Globus pallidus (tissue), 1 donor: ENCODE measurements at places on chromosomes 12 and 14.

DNA sequence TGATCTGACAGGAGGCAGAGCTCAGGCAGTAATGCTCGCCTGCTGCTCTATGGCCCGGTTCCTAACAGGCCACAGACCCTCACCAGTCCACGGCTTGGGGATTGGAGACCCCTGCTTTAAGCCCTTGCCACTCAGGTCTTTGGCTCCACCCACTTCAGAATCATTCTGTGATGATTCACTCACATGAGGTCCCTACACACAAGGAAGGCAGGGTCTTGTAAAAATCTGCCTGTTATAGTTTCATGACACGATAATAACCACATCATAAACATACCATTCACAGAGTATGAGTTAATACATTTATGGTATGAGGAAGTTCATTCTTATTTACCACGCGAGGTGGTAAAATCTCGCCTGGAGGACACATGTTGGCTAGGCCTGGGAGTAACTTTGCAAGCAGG is 29.0 kb upstream of the MAX start:
- DNase-seq: no peak

DNA sequence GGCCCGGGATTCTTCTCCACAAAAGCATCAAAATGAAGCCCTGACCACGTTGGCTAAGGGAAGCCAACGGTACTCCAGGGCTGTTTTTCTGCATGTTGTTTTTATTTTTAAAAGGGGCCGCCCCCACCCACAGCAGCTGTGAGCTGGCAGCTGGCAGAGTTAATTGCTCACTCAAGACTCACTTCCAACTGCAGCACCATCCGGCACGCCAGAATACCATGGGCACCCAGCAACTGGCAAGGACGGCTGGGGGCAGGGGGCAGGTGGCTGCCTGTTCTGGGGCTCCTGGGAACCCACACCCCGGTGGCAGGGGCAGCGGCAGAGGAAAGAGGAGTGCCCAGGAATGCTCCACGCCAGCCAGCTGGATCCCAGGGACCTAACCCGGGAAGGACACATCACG is 44.3 kb downstream of the NCOR2 start:
- peak; percentile 61 for DNase-seq

DNA sequence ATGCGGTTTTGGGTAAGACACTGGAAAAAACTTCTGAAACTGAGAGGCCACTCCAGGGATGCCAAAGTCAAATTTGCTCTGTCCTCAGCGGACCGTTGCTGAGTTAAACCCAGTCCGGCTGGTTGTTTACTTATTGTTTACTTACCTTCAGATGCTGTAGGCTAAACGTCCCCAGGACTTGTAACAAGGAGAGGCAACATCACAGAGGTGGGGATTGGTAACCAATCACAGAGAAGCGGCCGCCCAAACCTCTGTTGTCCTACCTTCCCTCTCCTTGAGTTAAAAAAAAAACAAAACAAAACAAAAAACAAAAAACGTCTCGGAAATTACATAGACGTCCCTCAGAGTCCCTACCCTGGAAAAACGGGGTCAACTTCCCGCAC is 380 bp downstream of the ANO2 start:
- no peak for DNase-seq

DNA sequence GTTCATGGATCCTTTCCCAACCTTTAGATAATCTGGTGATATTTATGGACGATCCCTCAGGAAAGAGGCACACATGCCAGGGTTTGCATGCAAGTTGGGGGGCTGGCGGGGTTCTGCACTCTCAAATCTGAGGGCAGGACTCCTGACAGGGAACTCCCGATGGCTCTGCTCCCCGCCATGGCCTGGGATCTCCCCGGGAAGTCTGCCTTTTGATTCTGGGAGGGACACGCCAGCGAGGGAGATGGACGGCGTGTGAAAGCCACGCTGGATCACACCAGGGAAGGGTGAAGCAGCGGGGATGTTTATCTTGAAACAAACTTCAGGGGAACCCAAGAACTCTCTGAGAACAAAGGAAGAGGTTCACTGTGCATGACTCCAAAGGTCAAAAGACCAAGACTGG is 43.6 kb downstream of the LGMN start:
- no peak for DNase-seq

DNA sequence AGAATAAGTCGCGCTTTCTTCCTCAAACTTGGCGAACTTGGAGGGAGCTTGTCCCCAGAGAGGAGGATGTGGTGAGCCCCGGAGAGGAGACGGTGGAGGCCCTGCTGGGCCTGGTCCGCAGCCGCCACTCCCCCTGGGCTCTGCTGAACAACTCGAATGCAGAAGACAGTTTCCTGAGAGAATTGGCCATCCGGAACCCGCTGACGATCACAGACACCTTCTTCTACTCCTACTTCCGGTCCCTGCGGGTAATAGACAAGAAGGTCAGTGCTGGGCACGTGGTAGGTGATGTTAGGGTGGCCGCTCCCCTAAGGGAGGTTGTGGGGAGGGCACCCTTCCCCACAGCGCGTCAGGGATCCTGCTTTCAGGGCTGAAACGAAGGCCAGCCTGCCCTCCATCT is 1.6 kb downstream of the LRRC43 start:
- DNase-seq: no peak

- DNase-seq: no peak
Observed at GRCh38 chr14:90103808-90104207, 42.0 kb downstream of the KCNK13 start.

GRCh38 chr14:29553427-29553826 is 374.2 kb downstream of the PRKD1 start:
- DNase-seq: no peak

- no peak for DNase-seq
Observed at GRCh38 chr14:95649230-95649629, 37.0 kb upstream of the TCL1B start.

GRCh38 chr12:107670999-107671643 is 14.5 kb upstream of the PWP1 start:
- no peak for DNase-seq

- DNase-seq: no peak
Observed at GRCh38 chr14:68834816-68835215, 41.9 kb upstream of the ZFP36L1 start.

DNA sequence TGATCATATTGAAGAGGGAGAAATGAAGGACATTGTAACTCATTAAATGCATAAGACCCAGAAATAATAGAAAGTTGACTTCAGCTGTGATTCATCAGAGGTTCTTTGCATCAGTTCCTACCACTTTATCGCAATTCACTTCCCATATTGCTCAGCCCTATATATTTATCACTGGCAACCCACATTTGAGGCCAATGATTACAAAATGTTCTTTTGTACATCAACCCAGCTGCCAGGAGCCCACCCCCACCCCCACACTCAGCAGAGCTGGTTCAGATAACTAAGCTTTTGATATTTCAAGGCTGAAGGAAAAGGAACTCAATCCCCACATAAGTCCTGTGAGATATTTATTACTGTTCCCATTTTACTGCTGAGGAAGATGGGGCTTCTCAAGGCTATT is 51.2 kb upstream of the TMPO start:
- DNase-seq: no peak

DNA sequence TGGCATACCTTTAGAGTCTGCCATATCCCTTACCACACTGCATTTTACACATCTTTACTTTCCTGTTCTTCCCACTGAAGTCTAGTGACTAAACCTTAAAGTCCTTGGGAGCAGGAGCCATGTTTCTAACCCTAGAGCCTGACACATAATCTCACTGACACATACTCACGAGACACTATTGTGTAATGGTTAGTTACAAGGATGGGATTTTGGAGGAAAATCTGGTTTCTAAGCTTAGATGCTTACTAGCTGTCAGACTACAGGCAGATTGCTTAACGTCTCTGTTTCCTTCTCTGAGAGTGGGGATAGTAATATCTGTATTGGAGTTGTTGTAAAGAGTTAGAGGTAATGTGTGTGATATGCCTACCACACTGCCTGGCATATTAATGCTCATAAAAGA is 6.2 kb upstream of the DYRK4 start:
- DNase-seq: no peak

DNA sequence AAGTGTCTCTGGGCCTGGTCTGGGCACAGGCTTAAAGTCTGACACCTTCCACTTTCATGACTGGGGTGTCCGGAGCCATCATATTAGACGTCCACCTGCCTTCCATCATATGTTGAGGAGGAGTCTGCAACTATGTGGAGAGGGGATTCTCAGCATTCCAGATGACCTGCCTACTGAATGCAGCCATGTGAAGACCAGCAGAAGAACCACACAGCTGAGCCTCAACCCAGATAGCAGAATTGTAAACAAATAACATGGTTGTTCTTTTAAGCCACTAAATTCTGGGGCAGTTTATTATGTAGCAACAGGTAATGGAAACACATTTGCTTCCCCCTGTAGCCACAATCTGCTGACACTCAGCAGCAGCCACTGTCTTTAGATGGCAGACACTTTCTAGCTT is 4.0 kb upstream of the SLC15A4 start:
- no peak for DNase-seq

GRCh38 chr12:6171409-6172015 is 28.7 kb upstream of the CD9 start:
- no peak for DNase-seq

DNA sequence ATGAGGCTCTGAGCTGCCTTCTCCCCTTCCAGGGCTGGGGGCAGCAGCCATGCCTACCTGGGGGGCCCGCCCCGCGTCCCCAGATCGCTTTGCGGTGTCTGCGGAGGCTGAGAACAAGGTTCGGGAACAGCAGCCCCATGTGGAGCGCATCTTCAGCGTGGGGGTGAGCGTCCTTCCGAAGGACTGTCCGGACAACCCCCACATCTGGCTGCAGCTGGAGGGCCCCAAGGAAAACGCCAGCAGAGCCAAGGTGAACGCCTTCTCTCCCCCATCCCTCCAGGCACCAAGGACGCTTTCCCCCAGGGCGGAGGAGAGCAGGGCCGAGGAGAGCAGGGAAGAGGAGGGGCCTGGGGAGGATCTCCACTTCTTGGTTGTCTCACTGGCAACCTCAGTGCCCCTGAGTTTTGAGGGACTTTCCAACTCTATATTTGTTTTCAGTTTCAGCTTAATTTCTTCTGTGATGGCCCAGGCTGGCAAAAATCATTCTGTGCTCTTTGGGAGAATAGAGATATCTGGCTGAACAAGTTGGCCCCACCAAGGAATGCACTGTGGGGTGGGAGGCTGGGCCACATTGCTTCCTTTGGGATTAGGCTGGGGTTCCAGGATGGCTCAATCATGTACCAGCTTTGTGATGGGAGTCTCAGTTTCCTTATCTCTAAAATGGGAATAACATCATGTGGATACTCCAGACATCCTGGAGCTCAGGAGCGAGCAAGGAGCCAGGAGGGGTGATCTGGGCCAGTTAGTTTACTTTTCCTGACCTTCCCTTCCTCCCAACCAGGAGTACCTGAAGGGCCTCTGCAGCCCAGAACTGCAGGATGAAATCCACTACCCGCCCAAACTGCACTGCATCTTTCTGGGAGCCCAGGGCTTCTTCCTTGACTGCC is 1.2 kb downstream of the KHNYN start:
- no peak for DNase-seq

- no peak for DNase-seq
Observed at GRCh38 chr14:69651664-69652063, 40.3 kb downstream of the SUSD6 start.

GRCh38 chr12:47730341-47730744 is 5.1 kb upstream of the ENDOU start:
- no peak for DNase-seq

DNA sequence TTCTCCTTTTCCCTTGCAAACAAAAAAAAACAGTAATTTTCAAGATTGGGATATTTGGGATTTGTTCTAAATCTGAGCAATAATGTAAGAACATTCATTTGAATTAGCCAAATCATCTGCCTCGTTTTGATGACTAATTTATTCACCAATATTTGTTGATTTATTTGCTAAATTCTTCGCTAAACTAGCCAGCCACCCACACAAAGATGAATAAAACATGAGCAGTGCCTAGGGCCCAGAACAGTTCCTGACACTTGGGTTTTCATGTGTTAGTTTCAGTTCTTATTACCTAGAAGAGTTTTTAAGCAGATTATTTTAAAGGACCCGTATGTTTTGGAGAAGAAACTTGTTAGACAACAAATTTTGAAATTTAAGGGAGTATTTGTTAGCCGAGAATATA is 1.4 kb downstream of the ETNK1 start:
- peak; percentile 67 for DNase-seq

DNA sequence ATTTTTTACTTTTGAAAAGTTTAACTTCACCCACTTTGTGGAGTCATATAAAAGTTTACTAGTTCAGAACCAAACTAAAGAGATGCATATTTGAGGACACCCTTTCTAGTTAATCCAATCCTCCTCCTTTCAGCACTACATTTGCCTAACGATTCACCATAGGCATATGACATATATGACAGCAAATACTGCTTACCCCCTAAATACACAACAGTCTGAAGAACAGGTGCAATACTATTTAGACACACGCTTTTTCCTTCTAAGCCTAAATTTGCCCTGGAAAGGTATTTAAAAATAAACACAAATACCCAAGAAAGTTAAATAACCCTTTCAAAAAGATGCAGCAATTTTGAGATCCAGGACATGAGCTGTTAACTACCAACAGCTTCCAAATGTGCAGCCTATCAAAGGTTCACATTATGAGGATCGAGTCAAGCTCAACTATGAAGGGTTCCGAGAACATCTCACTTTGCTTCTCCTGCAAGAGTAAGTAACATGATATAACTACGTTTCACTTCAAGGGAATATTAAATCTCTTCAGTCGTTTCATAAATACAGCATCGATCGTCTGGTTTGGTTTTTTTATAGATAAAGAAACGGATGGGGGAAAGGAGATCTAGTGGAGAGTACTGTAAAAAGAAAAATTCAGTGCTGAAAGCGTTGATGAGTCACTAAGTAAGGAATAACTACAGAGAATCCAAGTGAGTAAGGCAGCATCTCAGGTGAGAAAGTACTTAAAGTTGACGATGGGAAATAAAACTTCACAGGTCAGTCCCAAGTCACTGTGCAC is 677 bp upstream of the AP4S1 start:
- no peak for DNase-seq

DNA sequence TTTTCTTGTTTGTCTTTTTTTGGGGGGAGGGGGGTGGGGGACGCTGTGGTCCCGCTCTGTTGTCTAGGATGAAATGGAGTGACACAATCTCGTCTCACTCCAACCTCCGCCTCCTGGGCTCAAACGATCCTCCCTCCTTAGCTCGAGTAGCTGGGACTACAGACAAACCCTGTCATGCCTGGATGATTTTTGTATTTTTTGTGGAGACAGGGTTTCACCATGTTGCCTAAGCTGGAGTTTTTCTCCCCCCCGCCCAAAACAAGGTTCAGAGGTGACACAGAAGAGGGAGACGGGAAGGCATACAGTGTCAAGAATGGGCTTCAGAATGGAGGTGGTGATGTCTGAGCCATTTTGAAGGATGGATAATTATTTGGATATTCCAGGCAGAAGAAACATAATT is 116.9 kb upstream of the ATF1 start:
- DNase-seq: no peak

GRCh38 chr12:54442961-54443360 is 23.9 kb upstream of the ITGA5 start:
- DNase-seq: no peak

DNA sequence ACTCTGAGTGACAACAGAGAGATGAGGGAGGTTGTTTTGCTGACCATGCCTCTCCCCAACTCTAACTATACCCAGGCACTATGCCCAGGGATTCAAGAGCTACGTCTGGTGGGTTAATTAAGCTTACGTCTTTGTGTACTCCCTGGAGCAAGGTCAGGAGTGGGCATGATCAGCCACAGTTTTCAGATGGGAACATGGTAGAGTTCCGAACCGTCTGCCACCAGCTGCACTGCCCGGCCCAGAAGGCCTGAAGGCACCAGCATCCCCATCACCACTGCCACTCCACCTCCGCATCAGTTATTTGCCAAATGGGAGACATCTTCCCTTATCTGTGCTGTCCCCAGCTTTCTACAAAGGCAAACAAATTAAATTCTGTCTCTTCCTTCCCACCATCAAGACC is 11.1 kb upstream of the GPX2 start:
- DNase-seq: no peak

- no peak for DNase-seq
Observed at GRCh38 chr12:48857278-48857994, 5.5 kb upstream of the DDX23 start.
